ENCODE measurements at places on chromosomes 7 and 10.

DNA sequence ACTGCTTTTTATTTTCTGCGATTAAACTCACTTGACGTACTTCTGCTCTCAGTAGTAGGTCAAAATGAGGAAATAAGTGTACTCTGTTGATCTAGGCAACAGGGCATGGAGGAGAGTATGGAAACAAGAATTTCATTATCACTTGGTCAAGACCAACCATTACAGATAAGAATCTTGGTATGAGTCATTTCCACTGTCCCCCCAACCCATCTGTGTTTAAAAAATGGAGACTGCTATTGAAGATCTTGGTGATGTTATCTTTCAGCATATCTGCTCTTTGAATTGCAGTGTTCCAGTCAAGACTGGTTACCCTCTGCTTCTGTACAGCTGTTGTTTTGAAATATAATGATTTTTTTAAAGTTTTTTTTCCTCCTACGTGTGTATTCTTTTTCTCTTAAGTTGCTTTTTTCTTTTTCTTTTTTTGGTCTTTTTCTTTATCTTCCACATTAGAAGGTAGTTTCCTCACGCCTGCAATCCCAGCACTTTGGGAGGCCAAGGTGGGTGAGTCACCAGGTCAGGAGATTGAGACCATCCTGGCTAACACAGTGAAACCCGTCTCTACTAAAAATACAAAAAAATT is 11.7 kb downstream of the STAM start:
- no peak for DNase-seq

DNA sequence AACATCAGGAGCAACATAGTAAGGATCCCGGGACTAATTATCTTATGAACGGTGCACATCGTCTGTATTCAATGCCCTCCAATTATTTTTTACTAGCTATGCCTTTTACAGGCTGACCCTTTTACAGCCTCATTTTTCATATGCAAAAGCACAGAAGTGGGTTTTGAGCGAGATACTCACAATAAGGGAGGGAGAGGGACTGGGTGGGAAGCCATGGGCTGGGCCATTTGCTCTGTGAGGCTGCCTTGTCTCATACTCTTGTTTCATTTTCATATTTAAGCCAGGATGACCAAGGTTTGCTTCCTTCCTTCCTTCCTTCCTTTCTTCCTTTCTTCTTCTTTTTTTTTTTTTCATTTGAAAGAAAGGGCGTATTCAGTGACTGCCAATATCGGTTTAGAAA is 259.3 kb downstream of the TRIL start:
- DNase-seq: no peak

- DNase-seq: no peak
Observed at GRCh38 chr10:132590094-132590751, 52.6 kb downstream of the INPP5A start.

DNA sequence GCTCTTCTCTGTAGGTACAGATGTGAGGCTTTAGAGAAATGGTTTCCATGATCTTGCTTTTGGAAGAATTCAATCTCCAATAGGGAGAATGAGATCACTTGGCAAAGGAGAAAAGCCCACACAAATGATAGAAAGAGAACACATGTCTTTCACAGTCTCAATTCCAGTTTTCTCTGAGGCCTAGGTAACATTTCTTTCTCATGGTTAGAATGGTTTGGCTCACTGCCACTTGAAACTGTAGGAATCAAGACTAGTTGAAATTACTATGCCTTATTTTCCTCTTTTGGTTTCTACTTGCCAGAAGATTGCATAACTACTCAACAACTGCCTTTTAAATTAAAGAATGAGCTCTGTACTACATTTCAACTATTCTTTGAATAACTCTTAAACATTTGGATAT is 276.5 kb upstream of the TEX47 start:
- DNase-seq: no peak

DNA sequence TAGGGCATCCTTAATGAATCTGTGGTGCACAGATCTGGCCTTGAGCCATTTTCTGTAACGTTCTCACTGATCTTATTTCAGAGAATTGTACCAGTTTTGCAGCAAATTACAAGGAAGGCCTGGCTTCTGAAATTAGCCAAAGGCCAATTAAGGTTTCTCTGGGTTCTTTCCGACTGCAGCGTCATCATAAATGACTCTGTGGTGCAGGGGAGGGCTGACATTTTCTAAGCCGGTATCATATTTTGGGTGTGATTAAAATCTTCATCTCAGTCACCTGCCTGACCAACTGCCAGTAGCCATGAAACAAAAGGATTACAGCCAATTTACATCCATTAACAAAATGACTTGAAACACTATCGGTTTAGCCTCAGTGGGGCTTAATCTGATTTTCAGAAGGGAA is 363.7 kb downstream of the ADRA2A start:
- DNase-seq: no peak

- DNase-seq: no peak
Observed at GRCh38 chr10:47027784-47028260, 116.6 kb downstream of the PTPN20 start.

DNA sequence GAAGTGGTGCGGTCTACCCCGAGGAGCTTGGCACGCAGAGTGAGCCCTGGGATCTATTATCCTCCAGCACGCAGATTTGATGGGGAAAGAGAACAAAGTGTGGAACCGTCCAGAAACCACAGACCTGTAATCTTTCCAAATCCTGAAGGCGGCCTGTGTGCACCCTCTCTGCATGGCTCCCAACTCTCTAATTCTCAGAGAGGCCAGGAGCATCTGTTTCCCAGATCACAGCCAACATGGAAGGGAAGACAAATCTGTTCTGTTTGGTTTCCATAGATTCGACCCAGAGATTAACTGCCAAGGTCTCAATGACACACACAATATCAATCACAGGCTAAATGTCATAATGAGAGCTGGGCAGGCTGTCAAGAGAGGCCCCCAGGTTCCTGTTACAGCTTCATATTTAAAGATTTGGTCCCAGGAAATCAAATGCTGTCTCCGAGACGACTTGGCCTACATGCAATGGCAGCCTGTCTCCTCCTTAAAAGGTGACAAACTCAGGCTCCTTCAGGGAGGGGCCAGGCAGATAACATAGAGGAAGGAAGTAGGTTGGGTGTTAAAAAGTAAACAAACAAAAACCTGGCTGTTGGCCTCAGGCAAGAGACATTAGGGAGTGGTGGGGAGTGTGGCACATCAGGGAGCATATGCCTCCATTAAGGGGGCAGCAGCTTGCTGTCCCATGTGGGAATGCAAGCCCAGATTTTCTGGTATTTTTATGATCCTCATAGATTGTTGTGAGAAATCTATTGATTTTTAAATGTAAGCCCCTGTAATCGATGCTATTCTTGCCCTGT is 48.8 kb upstream of the SAMD8 start:
- DNase-seq: no peak

- DNase-seq: no peak
Observed at GRCh38 chr10:97180986-97181385, 4.8 kb downstream of the SLIT1 start.

GRCh38 chr7:92835851-92836488 is 403 bp downstream of the CDK6 start:
- DNase-seq: no peak

DNA sequence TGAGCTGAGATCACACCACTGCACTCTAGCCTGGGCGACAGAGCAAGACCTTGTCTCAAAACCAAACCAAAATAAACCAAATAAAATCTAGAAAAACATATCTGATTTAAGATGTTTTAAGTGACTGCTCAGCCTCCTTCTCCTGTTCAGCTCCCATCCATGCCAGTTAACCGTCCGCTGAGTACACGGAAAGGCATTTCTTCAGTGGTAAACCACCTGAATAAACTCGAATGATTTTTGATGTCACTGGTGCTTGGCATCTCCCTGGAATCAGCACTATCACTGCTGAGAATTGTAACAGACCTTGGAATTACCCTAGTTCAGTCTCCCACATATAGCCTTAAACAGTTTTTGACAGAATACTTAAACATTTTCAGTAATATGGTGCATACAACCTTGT is 24.1 kb upstream of the NRCAM start:
- no peak for DNase-seq

GRCh38 chr7:111744501-111745155 is 182.3 kb upstream of the IMMP2L start:
- DNase-seq: no peak

GRCh38 chr7:1985936-1986335 is 246.8 kb downstream of the MAD1L1 start:
- no peak for DNase-seq

Measured in omental fat pad (tissue), 4 donors.